ENCODE measurements at places on chromosomes 2 and 18.

DNA sequence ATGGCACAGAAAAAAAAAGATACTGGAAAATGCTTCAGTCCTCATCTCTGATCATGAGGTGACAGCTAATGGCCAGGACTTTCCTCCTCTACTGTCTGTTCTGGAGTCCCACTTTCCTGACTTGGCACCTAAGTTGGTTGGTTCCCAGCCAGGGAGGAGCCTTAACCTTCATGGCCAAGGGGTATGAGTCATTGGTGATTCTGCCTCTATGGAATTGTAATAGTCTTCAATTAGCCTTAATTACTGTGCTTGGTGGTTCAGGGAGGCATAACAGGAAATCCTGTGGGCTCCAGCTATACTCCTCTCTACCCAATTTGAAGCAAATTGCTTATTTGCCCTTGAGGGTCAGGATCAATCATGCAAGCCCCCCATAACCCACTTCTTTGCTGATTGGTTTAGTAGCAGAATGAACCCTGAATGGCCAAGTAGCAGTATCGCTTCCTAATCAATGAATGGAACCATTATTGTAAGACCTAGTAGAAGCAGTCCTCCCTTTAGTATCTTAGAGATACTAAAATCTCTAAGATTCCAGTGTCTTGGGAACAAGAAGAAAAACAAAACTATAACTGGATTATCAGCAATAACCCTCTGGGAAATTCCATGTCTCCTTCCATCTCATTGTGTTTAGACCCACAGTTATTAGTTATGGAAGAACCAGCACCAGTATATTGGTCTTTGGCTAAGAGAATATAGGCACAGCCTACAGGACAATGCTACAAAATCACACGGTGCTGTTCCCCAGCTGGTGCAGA is 109.0 kb downstream of the COL6A3 start:
- DNase-seq: no peak

- no peak for DNase-seq
Observed at GRCh38 chr2:227996366-227996765, 124.9 kb downstream of the DAW1 start.

DNA sequence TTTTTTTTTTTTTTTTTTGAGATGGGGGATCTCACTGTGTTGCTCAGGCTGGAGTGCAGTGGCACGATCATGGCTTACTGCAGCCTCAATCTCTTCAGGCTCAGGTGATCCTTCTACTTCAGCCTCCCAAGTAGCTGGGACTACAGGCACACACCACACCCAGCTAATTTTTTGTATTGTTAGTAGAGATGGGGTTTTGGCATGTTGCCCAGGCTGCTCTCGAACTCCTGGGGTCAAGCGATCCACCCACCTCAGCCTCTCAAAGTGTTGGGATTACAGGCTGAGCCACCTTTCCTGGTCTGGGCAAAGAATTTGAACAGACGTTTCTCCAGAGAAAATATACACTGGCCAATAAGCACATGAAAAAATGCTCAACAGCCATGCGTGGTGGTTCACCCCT is 2.9 kb upstream of the SNRNP200 start:
- no peak for DNase-seq

DNA sequence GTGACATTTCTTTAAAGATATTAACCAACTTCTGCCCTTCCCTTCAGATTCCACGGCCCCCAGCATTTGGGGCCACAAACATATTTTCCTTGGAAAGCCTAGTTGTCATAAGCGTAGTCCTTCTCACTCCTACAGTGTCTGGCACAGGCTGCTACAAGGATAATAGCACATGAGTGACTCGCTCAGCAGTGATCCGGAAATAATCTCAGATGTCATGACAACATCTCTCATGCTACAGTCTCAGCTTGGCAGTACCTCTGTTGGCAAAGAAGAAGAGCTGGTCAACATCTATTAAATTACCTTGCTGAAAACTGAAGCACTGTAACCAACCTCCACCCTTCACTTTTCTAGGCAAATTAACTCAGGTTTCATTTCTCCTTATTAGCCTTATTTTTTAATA is 351.7 kb downstream of the RAD51AP2 start:
- no peak for DNase-seq

- no peak for DNase-seq
Observed at GRCh38 chr2:227038550-227039189, 125.3 kb downstream of the COL4A4 start.

DNA sequence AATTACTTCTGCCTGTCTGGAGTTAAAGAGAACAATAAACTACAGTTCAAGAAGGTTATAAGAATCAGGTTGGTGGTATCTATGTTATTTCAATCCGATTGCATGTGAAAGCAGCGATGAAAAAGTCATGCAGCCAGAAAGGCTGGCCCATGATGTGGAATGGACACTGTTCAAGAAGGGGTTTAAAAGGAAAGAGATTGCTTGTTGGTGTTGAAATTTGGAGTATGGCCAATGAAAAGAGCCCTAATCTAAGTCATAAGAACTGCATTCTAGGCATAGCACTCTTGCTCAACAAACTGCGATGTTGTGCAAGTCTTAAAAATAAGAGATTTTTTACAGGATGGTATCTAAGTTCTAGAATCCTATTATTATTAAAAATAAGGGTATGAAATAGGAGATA is 61.3 kb downstream of the EFEMP1 start:
- no peak for DNase-seq

DNA sequence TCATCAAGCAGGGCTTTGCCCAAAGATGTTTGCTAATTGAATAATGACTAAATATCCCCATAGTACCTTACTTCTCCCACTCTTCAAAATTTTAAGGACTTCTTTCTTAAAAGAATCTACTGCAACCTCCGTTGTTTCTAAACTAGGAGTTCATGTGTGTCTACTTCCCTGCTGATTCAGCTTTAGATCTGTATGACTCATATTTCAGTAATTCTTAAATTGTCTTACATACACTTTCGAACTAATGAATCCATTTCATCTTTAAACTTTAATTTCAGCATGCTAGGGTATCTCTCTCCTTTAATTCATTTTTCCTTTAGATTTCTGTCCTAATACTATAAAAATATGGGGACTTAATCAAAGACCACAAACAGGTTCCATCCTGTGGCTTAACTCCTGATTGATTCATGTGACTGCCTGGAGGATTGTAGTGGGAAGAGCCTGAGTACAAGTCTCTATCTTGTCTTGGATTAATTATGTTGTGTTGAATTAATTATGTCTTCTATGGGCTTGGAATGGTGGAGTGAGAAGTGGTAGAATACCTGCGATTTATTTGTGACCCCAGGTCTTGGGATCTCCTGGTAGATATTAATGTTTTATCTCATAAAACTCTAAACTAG is 24.9 kb upstream of the COL5A2 start:
- no peak for DNase-seq

DNA sequence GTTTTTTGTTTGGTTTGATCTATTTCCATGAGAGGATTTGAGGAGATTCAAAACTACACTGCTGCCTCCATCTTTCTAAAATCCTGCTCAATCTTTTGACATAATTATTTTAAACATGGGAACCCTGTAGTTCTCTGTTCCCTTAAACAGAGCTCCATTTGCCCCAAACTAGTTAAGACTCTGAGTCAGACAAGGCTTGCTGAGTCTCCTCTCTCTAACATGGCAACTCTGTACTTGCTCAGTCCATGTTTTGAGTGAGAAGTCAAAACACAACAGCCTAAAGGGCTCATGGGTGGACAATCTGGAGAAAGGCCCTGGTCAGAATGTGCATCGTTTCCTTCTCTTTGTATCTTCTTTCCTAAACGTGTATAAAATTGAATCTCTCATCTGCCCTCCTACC is 7.1 kb upstream of the STAMBP start:
- DNase-seq: no peak

Data from activated CD8-positive, alpha-beta memory T cell treated with anti-CD3 and anti-CD28 coated beads for 1 hour (primary cell).